Activated CD8-positive, alpha-beta memory T cell treated with anti-CD3 and anti-CD28 coated beads for 1 hour (primary cell): ENCODE measurements at places on chromosomes 7 and 10.

GRCh38 chr7:153504288-153505075 is 547.7 kb upstream of the DPP6 start:
- DNase-seq = no peak

- DNase-seq = no peak
Measured at GRCh38 chr10:89873055-89873454, 171.7 kb downstream of the KIF20B start.

- DNase-seq = no peak
Measured at GRCh38 chr7:29276199-29276598, 81.6 kb downstream of the CHN2 start.

GRCh38 chr7:18386607-18387006 is 108.9 kb upstream of the HDAC9 start:
- no peak for DNase-seq

GRCh38 chr10:98276311-98276710 is 8.3 kb upstream of the LOXL4 start:
- no peak for DNase-seq

GRCh38 chr7:116310141-116310540 is 99.8 kb downstream of the TES start:
- DNase-seq = no peak

- no peak for DNase-seq
Measured at GRCh38 chr10:101774589-101775272, 1.2 kb downstream of the FGF8 start.

GRCh38 chr10:132110111-132110521 is 44.4 kb downstream of the JAKMIP3 start:
- DNase-seq = no peak

GRCh38 chr10:131396121-131397050 is 84.9 kb upstream of the TCERG1L start:
- DNase-seq = no peak
